ENCODE measurements at places on chromosomes 12 and 14. TPM values are rescaled to one million over a fixed set of nuclear protein-coding genes. Genes with fewer than 3 reads are reported as not detected.

TUNAR gene
- 2.0 TPM for total RNA-seq

ANO2 gene
- 4.5 TPM for total RNA-seq

CEBPE gene
- not detected for total RNA-seq

DMAC2L gene
- total RNA-seq, result 14.1 TPM

SLC7A7 gene
- total RNA-seq, result 15.0 TPM

TSPAN19 gene
- 0.59 TPM for total RNA-seq

PGAM5 gene
- 43.9 TPM for total RNA-seq

ARMH4 gene
- 10.5 TPM for total RNA-seq

- peaks cover 7% of the 10 kb centered on the region for H3K27me3 ChIP-seq
- H3K4me3 ChIP-seq, result peak overlapping the region; percentile 97
- DNase-seq, result no peak
- H3K27ac ChIP-seq, result peak overlapping the region; percentile 85
Measured at GRCh38 chr14:74083784-74084276, 423 bp downstream of the ALDH6A1 start.

DNA sequence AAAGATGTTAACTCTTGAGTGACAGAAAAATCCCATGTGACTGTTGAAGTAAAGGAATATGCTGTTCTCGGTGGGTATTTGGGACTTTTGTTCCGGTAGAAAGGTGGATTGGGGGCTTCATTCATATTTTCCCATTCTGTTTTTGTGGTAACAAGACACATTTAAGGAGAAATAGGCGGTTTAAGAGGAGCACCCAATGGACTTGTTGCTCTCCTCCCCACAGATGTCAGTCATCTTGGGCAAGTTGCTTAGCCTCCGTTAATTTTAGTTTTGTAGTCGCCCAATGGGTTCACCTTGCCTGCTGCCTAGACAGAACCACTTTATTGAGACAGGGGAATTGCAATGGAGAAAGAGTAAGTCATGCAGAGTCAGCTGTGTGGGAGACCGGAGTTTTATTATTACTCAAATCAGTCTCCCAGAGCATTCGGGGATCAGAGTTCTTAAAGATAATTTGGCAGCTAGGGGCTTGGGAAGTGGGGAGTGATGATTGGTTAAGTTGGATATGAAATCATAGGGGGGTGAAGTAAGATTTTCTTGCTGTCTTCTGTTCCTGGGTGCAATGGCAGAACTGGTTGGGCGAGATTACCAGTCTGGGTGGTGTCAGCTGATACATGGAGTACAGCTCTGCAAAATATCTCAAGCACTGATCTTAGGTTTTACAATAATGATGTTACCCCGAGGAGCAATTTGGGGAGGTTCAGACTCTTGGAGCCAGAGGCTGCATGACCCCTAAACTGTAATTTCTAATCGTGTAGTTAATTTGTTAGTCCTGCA lies 50.3 kb downstream of the SLC38A1 start:
- peaks cover 65% of the 10 kb centered on the region for H3K4me1 ChIP-seq
- H3K4me3 ChIP-seq, result peak overlapping the region; percentile 66
- H3K27me3 ChIP-seq, result peaks cover 3% of the 10 kb centered on the region
- no peak for DNase-seq

- H3K27ac ChIP-seq, result no peak overlapping the region
- H3K27me3 ChIP-seq, result no peaks in the 10 kb centered on the region
- H3K4me3 ChIP-seq, result no peak overlapping the region
- peaks cover 11% of the 10 kb centered on the region for H3K36me3 ChIP-seq
- no peak for DNase-seq
Measured at GRCh38 chr14:90717916-90718315, 98.3 kb downstream of the TTC7B start.

DNA sequence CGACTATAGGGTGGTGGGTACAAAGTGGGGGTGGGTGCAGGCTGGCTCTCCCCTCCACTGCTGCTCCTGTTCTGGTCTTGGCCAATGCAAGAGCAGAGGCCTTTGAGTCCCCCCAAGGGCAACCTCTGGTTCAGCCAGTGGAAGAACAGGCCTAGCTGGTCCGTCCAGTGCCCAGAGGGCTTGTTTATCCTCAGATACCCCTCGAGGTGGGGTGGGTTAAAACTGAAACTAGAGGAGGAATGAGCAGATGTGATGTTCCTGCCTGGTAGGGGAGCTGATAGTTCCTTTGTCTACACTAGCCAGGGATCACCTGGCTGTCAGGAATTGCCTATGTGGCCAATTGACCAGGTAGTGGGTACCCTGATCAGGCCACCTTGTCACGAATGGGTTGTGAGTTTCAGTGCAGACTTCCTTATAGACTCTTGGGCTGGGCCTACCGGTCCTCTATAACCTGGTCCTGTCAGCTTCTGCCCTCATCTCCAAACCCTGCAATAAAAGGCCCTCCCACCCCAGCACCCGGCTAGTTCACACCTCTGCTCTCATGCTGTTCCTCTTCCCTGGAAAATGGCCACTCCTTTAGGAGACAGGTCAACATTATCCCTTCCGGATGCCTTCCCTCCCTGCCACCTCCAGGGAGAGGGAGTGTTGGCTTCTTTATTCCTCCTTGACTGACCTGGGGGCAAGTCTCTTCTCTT lies 10.7 kb upstream of the HSP90AA1 start:
- peaks cover 7% of the 10 kb centered on the region for H3K4me1 ChIP-seq
- no peaks in the 10 kb centered on the region for H3K36me3 ChIP-seq
- no peak overlapping the region for H3K4me3 ChIP-seq
- no peak for DNase-seq

DNA sequence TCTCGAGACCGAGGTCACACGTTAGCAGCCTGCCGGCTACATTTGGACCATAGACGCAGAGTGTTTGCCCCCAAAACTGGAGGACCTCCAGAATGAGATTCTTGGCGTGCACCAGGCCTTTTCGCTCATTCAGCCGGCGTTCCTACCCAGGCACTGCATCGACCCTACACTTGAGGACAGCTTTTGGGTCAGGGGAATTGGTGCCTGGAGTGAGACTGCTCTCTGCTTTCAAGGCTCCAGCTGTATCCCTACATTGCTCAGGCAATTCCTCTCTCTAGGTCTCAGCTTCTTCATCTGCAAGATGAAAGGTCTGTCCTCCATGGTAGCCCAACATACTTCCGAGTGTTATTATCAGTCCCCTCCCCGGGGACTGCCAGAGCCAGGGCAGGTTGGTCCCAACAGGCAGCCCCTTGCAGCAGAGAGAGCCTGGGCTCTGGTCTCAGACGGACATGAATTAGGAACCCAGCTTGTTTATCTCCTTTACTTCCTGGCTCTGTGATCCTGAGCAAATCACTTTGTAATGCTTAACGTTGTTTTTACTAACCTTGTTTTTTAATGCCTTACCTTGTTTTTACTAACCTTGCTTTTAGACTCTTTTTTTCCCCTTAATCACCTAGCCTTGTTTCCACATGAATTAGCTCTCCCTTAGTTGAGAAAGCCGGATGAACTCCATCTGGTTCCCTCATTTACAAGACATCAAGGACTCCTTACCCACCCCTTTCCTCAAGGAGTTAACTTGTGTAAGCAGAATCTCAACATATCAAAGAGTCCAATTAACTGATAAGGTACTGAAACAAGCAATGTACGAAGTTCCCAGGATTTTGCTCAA lies 892 bp downstream of the TCHP start:
- H3K27me3 ChIP-seq, result peaks cover 9% of the 10 kb centered on the region
- peak overlapping the region; percentile 96 for H3K4me3 ChIP-seq
- H3K4me1 ChIP-seq, result peaks cover 17% of the 10 kb centered on the region
- peaks cover 23% of the 10 kb centered on the region for H3K36me3 ChIP-seq
- DNase-seq, result peak; percentile 15

DNA sequence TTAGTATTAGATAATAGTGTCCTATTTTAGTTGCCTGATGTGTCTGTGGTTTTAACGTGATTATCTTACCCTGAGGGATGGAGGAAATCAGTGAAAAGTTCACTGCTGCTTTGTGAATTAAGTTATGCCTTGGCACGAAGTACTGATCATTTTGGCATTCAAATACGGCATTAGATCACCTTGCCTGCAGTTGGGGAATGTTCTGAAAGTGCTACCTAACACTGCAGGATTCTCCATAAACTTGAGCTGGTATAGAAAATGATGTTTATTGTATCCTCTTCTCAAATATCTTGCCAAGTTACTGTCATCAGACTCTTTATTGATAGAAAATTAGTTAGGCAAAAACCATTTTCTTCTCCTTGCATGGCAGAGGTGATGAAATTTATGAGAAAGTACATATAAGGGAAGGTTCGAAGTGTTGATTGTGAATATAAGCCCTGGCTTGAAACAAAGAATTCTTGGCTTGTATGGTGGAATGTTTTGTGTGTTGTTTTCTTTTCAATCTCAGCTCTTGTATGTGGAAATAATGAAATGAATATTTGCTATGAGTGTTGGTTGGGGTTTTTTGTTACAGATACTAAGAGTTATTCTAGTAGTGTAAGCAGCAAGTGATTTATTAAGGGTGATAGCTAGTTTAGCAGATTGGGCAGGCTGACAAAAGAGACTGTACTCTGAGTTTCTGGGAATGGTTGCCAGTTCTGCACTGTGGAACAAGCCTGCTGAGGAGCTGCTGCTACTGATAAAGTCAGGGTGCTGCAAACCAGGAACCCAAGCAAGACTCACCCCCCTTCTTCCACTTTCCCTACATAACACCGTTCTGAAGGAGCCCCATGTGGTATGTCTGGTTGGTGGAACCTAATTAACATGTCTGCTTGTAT lies 448.3 kb downstream of the PCNX1 start:
- H3K36me3 ChIP-seq, result peaks cover 10% of the 10 kb centered on the region
- peak overlapping the region; percentile 19 for H3K27ac ChIP-seq
- no peak for DNase-seq
- no peak overlapping the region for H3K4me3 ChIP-seq

GRCh38 chr12:17326649-17327048 lies 720.7 kb upstream of the LMO3 start:
- peaks cover 4% of the 10 kb centered on the region for H3K4me1 ChIP-seq
- no peaks in the 10 kb centered on the region for H3K27me3 ChIP-seq
- DNase-seq, result no peak
- H3K36me3 ChIP-seq, result no peaks in the 10 kb centered on the region
- H3K4me3 ChIP-seq, result no peak overlapping the region

GRCh38 chr12:10621278-10621677 lies 7.9 kb upstream of the MAGOHB start:
- H3K36me3 ChIP-seq, result no peaks in the 10 kb centered on the region
- no peak overlapping the region for H3K27ac ChIP-seq
- no peak for DNase-seq
- no peaks in the 10 kb centered on the region for H3K27me3 ChIP-seq
- H3K4me3 ChIP-seq, result no peak overlapping the region

DNA sequence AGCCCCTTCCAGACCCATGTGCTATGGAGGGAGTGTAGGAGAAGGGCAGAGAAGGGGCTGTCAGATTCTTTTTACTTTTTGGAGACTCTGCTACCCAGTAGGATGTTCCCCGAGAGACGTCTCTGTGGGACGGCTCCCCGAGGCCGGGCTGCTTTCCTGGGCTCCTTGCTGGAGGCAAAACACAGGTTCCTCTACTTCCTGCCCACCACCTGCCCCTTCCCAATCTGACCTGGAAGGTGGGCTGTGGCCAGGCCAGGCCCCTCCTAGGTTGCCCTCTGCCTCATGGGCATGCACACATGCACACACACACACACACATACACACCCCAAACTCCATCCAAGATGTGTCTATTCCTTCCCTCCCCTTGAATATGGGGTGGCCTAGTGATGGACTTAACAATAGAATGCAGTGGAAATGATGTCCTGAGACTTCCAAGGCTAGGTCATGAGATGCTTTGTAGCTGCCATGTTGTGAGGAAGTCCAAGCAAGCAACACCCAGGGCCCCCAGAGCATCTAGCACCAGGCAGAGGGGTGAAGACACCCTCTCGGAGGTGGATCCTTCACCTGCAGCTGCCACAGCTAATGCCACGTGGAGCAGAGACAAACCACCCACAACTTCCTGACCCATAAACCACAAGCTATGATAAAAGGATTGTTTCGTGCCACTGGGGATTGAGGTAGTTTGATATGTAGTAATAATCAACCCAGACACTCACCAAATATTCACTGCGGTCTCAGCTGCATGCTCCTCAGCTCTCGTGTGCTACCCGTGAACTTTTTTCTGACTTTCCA lies 1.6 kb upstream of the ASB2 start:
- peaks cover 3% of the 10 kb centered on the region for H3K27me3 ChIP-seq
- no peak overlapping the region for H3K27ac ChIP-seq
- DNase-seq, result no peak
- no peak overlapping the region for H3K4me3 ChIP-seq
- H3K4me1 ChIP-seq, result peaks cover 7% of the 10 kb centered on the region
- no peaks in the 10 kb centered on the region for H3K36me3 ChIP-seq

DNA sequence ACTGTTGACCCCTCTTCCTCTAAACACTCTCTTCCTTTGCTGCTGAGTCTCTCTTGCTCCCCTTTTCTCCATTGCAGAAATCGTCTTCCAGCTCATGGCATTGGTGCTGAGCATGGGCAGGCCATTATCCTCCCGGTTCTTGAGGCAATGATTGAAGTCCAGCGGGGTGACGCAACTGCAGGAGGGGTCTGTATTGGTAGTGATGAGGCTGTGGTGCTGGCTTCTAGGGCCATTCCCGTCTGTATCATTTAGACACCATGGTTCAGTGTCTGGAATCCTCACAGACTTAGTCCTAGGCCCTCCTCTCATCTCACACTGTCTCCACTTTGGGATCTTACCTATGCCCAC lies 720 bp upstream of the SLC22A17 start:
- no peak for DNase-seq
- H3K27ac ChIP-seq, result no peak overlapping the region
- H3K4me3 ChIP-seq, result peak overlapping the region; percentile 88
- H3K27me3 ChIP-seq, result peaks cover 20% of the 10 kb centered on the region
- peaks cover 25% of the 10 kb centered on the region for H3K4me1 ChIP-seq
- H3K36me3 ChIP-seq, result peaks cover 37% of the 10 kb centered on the region

DNA sequence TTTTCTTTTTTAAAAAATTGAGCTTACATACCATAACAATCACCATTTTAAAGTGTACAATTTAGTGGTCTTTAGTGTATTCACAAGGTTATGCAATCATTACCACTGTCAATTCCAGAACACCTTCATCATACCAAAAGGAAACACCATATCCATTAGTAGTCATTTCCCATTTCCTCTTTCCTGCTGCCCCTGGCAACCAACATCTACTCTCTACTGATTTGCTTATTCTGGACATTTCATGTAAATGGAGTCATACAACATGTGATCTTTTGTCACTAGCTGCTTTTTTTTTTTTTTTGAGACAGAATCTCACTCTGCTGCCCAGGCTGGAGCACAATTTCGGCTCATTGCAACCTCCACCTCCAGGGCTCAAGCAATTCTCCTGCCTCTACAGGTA lies 66.8 kb upstream of the CFL2 start:
- DNase-seq, result peak; percentile 7
- no peaks in the 10 kb centered on the region for H3K27me3 ChIP-seq
- peak overlapping the region; percentile 84 for H3K27ac ChIP-seq
- H3K36me3 ChIP-seq, result peaks cover 6% of the 10 kb centered on the region
- no peak overlapping the region for H3K4me3 ChIP-seq
- peaks cover 16% of the 10 kb centered on the region for H3K4me1 ChIP-seq

GRCh38 chr12:108638141-108638827 lies 4.6 kb upstream of the SELPLG start:
- peaks cover 11% of the 10 kb centered on the region for H3K27me3 ChIP-seq
- H3K4me1 ChIP-seq, result peaks cover 36% of the 10 kb centered on the region
- DNase-seq, result no peak
- H3K4me3 ChIP-seq, result no peak overlapping the region
